Muscle of leg (tissue), 16 donors: ENCODE measurements at places on chromosomes 7 and 10. TPM values are rescaled to one million over a fixed set of nuclear protein-coding genes. Genes with fewer than 3 reads are reported as not detected.

- peak; percentile 82 for DNase-seq
Observed at GRCh38 chr10:122140941-122141623, 130.0 kb upstream of the BTBD16 start.

GTPBP10 gene
- polyA plus RNA-seq: 15.4 TPM

DNA sequence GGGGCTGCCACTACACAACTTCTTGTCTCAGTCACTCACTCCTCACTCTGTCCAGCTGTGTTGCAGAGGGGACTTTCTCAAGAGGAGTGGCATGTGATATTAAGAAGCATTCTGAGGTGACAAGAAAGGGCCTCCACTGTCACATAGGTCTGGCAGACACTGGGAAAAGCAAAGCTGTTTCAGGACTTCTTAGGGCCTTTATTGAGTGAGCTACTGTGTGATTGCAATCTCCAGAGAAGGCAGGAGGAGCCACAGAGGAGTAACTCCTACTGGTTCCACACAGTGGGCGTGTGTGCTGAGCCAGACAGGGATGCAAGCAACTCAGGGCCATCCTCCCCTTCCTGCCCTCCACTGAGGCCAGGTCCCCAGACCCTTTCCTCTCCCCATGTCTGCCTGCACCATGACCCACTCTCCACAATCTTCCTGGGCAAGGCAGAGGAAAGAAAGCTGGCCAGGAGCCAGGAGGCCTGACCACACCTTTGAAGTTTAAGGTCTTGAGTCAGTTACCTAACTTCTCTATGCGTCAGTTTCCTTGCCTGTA, 262.0 kb upstream of the ZMIZ1 start:
- no peak for DNase-seq

- DNase-seq: peak; percentile 11
Observed at GRCh38 chr7:32318300-32319011, 171.7 kb downstream of the LSM5 start.

DNA sequence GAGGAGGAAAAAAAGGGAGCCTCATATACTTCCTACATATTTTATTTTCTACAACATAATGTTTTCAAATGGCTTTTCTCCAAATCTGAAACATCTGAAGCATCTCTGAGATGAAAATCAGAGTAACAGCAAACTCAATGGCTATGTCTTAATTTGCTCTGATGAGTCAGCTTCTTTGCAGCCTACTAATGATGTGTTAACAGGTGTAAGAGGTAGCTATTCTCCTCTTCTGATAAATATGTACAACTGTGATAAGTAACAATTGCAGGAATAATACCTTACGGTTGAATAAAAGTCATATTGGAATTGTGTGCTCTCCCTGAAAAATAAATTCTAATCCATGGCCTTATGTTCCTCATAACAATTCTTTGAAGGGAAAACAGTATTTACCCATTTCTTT, 45.2 kb downstream of the GNAT3 start:
- DNase-seq: no peak

IGF2BP3 gene
- polyA plus RNA-seq: 32.7 TPM
